ENCODE measurements at places on chromosomes 5 and 9.

DNA sequence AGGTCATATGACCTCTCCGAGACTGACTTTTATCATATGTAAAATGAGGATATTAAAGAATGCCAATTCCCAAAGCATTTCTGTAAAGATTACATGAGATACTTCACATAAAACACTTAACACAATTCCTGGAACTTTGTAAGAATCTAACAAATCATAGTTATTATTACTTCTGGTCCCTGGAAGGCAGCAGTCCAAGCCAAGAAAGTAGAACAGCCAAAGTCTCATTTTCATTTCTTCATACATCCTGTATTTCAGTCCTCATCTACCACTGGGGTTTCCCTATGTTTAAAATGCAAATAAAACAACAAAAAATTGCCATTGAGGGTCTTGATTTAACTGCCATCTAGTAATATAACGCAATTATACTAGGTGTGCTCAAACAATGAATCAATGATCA lies 179.5 kb downstream of the MARCHF11 start:
- DNase-seq, result no peak

DNA sequence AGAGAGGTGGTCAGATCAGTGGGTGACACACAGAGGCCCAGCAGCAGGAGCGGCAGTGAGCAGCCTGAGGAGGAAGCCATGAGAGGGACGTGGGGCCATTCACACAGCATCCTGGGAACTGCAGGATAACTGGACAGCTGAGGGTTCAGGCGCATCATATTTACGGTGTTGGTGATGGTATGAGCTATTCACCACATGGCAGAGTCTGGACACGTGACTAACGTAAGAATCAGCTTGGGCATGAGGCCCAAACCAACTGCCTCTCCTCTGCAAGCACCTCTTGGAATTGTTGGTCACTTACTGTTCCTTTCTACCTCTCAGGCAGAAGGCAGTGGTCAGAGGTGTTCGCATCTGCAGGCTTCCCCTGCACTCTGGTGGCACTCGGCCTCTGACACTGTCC lies 141.1 kb downstream of the ENTREP1 start:
- no peak for DNase-seq

DNA sequence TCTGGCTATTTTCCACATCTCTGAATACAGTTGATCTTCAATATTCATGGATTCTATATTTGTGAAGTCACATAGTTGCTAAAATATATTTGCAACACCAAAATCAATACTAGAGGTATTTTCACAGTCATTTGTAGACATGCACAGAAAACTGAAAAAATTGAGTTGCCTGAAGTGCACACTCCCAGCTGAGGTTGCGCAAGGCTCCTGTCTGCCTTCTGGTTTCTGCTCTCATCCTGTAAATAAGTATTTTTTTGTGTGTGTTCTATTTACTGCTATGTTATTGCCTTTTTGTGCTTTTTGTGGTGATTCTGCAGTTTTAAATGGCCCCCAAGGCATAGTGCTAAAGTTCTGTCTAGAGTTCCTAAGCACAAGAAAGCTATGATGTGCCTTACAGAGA lies 371.1 kb upstream of the GRAMD2B start:
- DNase-seq, result no peak

GRCh38 chr9:3567988-3568387 lies 42.2 kb upstream of the RFX3 start:
- no peak for DNase-seq

- DNase-seq, result no peak
Measured at GRCh38 chr9:77016121-77016525, 3.3 kb upstream of the FOXB2 start.

GRCh38 chr5:37792975-37793631 lies 46.7 kb downstream of the GDNF start:
- DNase-seq, result no peak

GRCh38 chr5:34510002-34510401 lies 146.1 kb upstream of the RAI14 start:
- DNase-seq, result no peak

- no peak for DNase-seq
Measured at GRCh38 chr9:97128919-97129318, 90.0 kb upstream of the CTSV start.

- no peak for DNase-seq
Measured at GRCh38 chr5:109455598-109456096, 45.9 kb upstream of the PJA2 start.

DNA sequence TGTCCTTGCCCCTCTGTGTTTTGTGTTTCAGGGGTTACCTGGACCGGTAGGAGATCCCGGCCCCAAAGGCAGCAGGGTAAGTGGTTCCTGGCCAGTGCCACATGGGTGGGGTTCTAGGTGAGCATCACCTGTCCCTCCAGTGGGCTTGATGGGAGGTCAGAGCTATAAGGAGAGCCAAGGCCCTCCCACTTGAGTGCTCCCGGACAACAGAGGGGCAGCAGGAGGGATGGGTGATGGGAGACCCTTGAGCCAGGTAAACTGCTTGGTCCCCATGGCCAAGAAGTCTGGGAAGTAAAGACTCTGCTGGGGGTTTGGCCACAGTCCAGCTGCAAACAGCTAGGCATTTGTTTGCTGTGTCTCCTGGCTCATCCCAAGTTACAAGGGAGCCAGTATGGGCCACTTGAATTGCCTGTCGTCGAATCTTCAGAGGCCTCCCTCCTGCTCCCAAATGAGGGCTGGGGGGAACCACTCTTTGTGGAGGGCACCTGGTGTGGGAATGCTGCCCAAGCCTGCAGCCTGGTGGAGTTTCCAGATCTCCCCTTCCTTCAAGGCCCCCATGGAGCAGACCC lies 51.0 kb downstream of the COL27A1 start:
- DNase-seq, result no peak
